HFF-Myc (cell line): ENCODE measurements at places on chromosomes 3 and 15.

- no peak for DNase-seq
Measured at GRCh38 chr15:86629409-86630356, 550.0 kb downstream of the AGBL1 start.

DNA sequence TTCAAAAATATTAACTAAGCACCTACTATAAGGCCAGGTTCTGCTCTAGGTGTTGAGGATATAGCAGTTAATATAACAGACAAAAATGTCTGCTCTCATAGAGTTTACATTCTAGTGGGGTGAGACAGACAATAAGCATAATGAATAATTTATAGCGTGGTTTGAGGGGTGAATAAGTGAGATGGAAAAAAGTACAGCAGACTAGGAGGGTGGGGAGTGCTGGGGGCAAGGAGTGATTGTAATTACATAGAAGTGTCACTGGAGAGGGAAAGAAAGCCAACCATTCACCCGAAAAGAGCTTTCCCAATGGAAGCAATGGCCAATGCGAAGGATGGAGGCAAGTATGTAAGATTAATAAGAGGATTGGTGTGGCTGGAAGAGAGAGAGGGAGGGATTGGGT lies 552.9 kb upstream of the KCNMB2 start:
- no peak for DNase-seq

- no peak for DNase-seq
Measured at GRCh38 chr3:185144784-185145183, 8.1 kb downstream of the C3orf70 start.

DNA sequence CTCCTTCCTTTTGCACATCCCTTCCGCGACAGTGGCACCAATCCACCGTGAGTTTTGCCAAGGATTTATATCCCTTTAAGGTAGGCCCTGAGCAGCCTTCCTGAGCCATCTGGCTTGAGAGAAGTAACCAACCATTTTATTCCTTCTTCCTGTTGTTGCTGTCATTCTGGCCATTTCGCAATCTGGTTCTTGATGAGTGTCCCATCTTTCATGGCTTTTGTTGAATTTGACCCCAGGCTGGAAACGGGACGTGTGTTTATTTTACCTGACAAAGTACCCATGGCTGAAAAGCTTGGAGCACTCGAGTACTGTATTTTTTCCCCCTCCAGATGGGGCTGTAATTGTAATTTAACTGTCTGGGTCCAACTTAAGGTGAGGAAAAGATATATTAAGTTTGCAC lies 173.4 kb downstream of the WNT5A start:
- DNase-seq = no peak

DNA sequence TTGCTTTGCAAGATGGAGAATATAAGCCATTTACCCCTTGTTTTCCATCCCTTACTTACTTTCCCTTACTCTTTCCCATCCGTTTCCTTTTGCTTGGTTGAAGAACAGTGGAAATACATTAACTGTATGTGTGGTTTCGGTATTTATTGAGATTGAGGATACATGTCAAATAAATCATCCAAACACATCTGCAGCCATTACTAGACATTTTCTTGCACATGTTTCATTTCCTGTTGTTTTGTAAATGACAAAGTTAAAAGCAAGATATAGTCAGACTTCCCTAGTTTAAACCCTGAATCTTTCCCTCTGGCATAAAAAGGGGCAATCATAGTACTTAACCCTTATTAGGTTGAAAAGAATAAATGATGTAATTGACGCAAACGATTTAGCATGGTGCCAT lies 82.1 kb upstream of the BCHE start:
- no peak for DNase-seq

DNA sequence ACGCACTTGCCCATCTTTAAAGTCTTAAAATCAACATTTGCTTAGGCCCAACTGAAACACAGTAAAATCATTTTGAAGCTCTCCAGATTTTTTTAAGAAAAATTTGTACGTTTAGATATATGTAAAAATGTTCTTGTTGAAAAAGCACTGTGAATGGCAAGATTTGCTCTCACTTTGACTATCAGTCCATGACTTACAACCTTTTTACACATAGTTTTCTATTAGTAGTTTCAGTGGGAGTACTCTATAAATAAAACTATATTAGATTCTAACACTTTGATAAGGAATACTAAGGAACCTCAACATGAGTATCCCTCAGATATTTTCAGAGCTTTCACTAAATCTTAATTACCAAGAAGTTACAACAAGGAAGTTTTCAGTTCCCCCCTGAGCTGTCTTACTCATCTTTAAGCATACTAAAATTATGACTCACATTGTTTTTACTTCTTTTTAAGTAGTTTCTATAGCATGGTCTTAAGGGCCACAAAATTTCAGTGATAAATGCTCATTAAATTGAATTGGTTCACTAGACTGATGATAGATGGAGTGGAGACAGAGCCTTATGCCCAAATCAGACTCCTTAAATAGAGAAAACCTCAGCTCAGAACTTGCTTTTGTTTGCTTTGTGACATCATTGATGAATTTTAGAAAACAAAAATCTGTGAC lies 31.6 kb upstream of the RAP2B start:
- no peak for DNase-seq

DNA sequence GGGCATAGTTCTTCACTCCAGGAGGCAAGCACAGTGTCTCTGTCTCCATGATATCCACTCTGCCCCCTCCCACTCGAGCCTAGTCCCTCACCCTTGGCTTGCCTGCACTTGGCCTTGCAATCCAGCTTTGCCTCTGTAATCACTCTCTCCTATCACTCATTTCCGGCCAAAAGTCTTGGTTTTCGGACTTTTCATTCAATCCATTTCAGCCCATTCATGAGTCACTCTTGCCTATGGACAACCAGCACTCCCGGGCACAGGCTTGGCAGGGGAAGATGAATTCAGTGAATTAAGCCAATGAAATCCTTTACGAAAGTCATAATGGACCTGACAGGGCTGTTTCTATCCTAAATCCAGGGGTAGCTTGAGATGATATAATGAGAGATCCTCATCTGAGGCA lies 21.7 kb downstream of the DAZL start:
- no peak for DNase-seq

GRCh38 chr3:183917776-183918175 lies 33.1 kb upstream of the PARL start:
- no peak for DNase-seq

- no peak for DNase-seq
Measured at GRCh38 chr3:170801597-170801996, 68.4 kb downstream of the RPL22L1 start.

DNA sequence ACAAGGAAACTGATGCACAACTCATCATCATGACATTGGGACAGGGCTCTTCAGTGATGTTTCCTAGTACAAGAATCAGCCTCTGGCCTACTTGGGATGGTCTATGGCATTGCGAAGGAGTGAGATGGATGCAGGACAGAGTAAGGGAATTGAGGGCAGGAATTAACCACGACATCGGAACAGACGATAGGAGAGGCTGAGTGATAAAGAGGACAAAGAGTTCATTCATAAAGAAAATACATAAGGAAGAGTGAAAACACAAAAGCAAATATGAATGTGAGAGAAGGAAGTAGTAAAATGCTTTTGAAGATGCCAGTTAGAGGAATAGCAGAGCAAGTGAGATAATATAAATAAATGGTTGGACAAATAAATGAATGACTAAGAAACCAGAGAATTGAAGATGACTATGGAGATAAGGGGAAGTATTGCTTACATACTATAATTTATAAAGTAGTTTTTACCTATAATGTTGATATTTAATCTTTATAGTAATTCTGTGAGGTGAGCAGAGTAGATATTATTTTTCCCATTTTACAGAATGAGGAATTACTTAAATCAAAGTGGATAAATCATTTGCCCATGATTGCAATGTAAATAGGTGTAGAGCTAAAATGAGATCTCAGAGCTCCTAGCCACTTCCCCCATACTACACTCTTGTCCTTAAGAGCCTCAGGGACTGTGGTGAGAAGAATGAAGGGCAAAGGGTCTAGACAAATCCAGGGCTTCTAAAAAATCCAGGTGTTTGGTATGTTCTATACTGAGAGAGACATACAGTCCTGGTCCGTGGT lies 203.3 kb downstream of the DTWD1 start:
- no peak for DNase-seq

GRCh38 chr3:31908391-31909097 lies 72.5 kb downstream of the OSBPL10 start:
- no peak for DNase-seq

- no peak for DNase-seq
Measured at GRCh38 chr3:123394391-123395020, 54.4 kb downstream of the ADCY5 start.

- peak; percentile 38 for DNase-seq
Measured at GRCh38 chr3:43872301-43872700, 181.6 kb downstream of the ABHD5 start.

DNA sequence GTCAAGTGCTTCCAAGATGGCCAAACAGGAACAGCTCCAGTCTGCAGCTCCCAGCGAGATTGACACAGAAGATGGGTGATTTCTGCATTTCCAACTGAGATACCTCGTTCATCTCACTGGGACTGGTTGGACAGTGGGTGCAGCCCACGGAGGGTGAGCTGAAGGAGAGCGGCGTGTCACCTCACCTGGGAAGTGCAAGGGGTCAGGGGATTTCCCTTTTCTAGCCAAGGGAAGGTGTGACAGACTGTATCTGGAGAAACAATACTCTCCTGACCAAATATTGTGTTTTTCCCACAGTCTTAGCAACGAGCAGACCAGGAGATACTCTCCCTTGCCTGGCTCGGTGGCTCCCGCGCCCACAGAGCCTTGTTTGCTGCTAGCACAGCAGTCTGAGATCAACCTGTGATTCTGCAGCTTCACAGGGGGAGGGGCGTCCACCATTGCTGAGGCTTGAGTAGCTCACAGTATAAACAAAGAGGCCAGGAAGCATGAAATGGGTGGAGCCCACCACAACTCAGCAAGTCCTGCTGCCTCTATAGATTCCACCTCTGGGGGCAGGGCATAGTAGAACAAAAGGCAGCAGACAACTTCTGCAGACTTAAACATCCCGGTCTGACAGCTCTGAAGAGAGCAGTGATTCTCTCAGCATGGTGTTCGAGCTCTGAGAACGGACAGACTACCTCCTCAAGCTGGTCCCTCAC lies 293.5 kb upstream of the SUCLG2 start:
- no peak for DNase-seq

DNA sequence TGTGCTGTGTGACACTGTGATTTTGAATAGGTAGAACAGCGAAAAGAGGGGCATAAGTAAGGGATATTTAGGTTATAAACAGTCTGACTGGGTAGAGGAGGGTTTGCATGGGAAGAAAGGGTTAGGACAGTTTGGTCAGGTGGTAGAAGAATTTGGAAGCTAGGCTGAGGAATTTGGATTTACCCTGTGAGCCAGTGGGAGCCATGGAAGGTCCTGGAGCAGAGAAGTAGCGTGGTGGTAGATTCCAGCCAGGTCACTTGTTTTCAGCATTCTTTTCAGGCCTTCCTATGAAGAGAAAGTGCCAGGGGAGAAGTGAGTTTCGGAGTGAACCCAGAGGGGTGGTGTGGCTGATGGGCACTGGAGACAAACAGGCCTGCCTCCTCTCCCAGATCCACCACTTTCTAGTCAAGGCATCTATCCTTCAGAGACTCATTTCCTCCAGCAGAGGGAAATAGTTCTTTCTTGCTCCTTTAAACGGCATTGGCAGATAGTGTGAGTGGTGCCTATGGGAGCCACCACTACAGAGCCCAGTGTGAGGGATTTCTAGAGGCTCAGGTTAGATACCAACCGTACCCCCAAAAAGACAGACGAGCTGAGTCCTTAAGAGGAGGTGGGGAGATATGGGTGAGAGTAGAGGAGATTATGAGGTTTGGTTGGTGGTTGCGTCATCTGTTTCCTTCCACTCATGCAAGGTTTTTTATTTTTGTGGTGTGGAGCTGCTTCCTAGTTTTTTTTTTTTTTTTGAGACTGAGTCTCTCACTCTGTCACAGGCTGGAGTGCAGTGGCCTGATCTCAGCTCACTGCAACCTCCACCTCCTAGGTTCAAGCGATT lies 21.2 kb downstream of the PXK start:
- DNase-seq = no peak

DNA sequence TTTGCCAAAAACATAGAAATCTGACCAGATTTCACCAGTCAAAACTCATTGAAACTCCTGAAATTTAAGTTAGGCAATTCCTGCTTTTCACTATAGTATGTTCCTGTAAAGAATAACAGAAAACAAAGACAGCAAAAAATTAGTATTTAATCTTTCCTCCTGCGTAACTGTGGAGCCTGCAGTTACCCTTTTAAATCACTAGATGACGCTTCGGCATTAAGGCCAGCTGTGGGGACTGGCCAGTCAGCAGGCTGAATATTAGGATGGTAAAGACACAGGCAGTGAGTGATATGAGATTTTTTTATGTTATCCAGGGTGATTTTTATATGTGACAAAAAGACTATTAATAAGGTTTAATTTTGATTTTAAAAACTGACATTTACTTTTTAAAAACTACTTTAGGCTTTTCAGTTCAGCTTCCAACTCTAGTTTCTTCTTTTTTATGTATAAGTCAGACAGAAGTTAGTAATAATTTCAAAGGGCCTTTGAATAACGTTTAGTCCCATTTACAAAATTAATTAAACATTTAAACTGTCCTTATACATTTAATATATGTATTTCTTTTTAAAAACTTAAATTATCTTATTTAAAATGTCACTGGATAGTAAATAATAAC lies 165.1 kb downstream of the PPM1L start:
- DNase-seq = no peak

DNA sequence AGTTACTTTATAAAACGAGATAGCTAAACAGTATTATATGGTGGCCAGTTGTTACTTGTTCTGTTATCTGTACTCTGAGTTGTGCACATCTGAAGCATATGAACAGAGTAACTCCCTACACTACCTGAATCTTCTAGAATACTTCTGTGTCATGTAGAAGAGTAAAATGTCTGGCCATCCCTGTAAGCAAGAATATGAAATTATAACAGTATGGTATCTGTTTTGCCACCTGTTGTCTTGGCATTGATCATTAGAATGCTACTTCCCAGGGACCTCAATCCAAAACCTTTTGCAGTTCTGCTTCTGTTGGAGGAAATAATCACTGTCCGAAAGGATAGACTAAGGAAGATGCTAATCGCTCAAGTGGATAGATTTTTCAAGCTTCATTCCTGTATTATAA lies 1.9 kb downstream of the TEX9 start:
- no peak for DNase-seq

- no peak for DNase-seq
Measured at GRCh38 chr15:101437209-101437608, 52.3 kb downstream of the PCSK6 start.

DNA sequence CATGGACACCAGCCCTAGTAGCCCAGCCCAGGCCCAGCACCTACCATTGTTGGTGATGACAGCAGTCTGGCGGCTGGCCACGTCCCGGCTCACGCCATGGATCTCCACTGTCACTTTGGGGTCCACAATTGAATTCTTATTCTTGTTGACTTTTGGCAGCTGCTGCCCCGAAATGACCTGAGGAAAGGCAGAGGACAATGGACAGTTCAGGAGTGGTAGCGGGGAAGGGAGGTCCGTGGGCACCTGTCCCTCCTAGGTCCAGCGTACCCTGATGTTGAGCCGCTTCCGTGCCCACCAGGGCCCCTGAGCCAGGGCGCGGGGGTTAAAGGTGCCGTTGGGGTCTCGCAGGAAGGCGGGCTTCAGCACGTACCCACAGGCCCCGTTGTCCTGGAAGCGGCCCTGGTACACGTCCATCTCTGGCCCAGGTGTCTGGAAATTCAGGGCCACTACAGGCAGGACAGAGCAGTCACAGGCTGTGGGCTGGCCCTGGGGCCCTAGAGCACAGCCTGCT lies 17.7 kb downstream of the VILL start:
- DNase-seq = no peak
